ENCODE measurements at places on chromosomes 5 and 9.

- no peak for DNase-seq
Measured at GRCh38 chr5:178433273-178433775, 156.9 kb downstream of the COL23A1 start.

DNA sequence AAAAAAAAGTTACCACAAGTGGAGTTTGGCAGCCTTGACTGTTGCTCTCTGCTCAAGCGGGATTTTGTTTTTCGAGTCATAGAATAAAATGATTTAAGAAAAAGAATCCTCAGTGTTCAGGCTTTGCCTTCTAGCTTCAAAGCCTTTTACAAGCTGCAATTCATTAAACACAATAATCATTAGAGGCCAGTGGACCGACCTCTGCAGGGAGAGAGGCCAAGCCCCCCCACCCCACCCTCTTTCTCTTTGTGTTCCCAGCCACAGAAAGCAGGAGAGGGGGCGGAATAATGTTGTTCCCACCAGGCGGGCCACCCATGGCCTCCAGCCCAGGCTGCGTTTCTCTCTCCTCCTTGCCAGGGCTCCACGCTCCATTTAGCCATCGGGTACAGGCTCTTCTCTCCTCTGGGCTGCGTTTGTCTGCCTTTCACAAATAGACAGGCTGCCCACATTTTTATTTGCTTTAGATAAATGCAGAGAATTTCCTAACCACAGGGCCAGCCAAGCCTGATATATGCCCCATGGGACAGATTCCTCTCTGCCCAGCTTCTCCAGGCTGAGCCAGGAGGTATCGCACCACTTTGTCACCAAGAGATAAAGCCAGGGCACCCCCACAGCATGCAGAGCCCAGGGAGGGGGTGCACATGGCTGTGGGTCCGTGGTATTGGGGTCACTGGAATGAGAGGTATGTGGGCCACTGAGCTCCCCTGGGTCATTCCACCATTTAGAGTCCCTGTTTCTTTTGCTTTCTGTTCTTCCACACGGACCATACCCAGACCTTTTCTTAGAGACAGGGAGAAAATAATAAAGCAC is 318.8 kb downstream of the PIK3R1 start:
- no peak for DNase-seq

DNA sequence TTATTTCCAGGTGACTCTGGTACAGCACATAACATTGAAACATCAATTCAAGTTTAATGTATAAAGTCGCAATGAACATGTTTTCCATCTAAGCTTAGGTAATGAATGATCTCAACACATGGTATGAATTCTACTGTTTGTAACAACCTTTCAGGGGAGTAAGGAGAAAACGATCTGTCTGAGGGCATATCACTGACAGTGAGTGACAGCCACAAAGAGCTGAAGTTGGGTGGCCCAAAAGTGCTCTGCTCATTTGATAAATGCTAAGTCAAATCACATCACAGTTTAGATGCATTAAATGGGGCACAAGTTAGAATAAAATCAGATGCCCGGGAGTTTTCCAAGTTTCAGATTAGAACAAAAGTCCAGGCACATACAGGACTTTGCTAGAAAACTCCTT is 1.2 kb downstream of the FANCC start:
- no peak for DNase-seq

GRCh38 chr5:73218552-73219171 is 45.7 kb downstream of the TMEM174 start:
- DNase-seq = no peak

GRCh38 chr5:88819301-88819999 is 63.5 kb downstream of the MEF2C start:
- DNase-seq = no peak

- DNase-seq = no peak
Measured at GRCh38 chr9:77975806-77976205, 55.8 kb downstream of the GNAQ start.

DNA sequence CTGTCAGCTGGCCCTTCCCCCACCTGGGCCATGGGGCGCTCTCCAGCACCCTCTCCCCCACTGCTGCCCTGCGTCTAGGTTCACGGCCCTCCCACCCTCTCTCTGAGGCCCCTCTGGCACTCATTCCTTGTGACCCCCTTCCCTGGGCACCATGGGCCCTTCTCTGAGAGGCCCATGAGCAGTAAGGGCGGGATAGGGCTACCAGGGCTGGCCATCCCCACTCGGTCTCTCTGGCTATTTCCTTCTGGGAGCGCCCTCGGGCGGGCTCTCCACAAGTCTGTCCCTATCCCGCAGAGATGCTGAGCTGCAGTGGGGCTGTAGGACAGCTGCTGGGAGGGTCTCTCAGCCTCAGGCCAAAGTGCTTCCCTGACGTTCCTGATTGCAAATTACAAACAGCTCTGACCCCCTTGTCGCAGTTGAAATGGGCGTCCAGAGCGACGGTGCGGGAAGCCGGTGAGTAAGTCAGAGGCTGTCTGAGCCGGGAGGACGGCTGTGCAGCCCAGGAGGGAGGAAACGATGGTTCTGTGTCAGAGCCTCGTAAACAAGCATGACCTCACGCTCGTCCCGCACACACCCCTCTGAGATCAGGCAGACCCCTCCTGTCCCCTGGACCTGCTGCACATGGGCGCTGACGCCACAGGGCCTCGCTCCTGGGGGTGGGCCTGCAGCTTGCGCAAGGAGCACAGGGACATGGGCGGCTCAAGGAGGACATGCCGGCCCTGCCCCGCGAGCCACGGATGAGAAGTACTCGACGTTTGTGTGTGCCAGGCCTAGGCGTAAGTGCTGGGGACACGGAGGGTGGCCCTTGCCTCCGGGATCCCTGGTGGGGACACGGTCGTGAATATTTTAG is 36.3 kb upstream of the GFPT2 start:
- DNase-seq = no peak

DNA sequence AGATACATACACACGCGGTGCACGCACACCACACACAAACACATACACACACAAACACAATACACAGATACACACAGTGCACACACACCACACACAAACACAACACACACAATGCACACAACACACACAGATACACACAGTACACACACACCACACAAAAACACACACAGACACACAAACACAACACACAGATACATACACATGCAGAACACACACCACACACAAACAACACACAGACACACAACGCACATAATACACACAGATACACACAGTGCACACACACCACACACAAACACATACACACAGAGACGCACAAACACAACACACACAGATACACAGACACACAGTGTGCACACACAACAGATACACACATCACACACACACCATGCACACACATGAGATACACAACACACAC is 5.9 kb upstream of the CCDC187 start:
- DNase-seq = no peak

- DNase-seq = no peak
Measured at GRCh38 chr5:131633830-131634229, 1.2 kb downstream of the RAPGEF6 start.

- no peak for DNase-seq
Measured at GRCh38 chr9:72858089-72858912, 94.6 kb downstream of the ALDH1A1 start.

DNA sequence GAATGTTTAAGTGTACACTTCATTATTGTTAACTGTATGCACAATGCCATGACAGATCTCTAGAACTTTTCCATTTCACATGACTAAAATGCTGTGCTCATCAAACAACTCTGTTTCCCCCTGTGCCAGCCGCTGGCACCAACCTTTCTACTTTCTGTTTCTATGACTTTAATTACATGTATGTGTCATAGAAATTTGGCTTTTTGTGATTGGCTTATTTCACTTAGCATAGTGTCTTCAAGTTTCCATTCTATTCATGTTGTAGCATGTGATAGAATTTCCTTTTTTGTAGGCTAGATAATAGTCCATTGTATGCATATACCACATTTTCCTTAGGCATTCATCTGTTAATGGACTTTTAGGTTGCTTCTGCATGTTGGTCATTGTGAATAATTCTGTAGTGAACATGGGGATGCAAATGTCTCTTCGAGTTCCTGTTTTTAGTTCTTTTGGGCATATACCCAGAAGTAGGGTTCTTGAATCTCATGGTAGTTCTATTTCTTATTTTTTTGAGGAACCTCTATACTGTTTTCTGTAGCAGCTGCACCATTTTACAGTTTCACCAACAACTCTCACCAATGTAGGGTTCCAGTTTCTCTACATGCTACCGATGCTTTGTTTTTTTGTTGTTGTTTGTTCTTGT is 184.4 kb upstream of the DMRT1 start:
- no peak for DNase-seq

- DNase-seq = no peak
Measured at GRCh38 chr9:127642082-127642740, 30.1 kb downstream of the STXBP1 start.

DNA sequence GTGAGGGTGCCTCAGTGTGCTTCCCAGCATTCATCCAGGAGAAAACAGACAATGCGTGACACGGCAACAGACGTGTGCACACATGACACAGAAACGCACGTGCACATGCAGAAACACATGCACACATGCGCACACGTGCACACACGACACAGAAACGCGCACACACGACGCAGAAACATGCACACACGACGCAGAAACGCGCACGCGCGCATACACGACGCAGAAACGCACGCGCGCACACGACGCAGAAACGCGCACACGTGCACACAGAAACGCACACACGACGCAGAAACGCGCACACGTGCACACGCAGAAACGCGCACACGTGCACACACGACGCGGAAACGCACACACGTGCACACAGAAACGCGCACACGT is 16.5 kb downstream of the TPPP start:
- no peak for DNase-seq

DNA sequence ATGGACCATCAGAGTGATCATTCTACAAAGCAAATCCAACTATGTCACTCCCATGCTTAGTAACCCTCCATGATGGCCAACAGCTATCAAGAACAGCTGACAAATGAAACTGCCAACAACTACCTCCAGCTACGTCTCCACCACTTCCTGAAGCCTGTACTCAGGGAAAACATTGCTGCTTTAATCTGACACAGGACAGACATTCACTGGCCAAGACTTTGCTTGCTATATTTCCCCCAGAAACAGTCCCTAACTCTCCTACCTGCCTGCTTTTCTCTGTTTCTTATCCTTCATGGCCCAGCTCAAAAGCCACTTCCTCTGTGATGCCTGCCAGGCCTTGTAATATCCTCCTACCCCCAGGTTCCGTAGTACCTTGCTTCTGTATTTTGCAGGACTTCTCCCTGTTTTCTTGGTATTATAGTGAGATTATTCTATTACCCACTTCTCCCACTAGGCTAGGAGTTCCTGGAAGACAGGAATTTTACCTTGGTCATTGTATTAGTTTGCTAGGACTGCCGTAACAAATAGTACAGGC is 14.7 kb upstream of the RAB14 start:
- DNase-seq = no peak

GRCh38 chr5:11357928-11358327 is 546.3 kb downstream of the CTNND2 start:
- no peak for DNase-seq

DNA sequence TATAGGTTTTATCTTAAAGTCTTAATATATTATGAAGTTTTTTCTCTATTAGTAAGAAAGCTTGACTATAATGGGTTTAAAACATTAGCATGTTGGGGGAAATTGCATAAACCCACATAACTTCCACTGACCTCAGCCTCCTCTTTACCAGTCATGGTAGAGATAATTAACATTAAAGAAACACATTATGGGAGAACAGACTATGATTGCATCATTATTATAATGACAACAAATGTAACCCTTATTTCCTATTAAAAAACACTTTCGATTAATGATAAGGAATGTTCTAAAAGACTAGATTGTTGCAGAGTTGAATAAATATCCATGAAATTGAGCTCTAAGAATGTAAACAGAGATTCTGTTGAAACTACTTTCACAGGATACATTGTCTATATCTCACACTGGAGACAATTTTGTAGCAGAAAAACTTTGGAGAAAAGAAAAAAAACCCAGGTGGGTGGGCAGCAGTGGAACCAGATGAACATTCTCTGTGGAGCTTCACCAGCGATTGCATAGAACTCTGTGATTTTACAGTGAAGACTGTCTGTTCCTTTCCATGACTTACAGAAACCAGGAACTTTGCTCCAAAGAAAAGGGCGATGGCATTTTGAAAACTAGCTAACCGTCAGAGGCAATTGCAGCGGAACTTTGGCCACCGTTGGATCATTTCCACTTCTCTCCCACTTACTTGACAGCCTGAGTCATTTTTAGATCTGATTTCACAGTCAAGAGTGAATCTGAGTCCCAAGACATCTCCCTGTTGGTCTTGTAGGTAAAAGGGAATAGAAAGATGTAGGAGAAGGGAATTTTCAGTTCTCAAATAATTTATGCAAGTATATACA is 21.0 kb upstream of the ERAP2 start:
- DNase-seq = no peak

DNA sequence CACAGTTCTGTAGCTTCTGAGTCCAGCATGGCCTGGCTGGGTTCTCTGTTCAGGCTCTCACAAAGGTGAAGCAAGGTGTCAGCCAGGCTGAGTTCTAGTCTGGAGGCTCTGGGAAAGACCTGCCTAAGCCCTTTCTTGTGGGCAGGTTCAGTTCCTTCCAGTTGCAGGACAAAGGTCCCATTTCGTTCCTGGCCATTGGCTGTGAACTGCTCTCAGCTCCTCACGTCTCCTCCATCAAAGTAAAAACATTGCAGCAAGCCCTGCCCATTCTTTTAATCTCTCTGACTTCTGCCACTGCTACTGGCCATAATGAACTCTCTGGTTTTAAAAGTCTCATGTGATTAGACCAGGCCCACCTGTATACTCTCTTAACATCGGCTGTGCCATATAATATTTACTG is 61.6 kb upstream of the BARX1 start:
- no peak for DNase-seq

DNA sequence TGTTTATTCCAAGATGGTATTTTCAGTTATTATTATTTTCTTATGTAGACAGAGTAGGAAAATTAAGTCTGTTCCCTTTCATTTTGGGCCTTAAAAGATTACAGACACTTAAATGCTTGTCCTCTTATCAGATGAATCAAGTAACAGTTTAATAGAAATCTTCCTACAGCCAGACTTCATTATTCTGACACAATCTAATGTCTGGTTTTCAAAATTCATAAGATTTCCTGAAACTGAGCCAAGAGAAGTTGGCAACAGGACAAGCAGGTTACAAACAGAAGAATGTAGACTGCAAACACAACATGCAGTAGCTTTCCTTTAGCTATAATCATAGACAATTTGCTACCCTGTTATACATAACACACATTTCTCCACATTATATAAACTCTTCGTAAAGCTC is 130.5 kb downstream of the FBXL17 start:
- no peak for DNase-seq

GRCh38 chr5:154644745-154645411 is 110.3 kb upstream of the LARP1 start:
- no peak for DNase-seq
